ENCODE measurements at places on chromosomes 2 and 18. TPM values are rescaled to one million over a fixed set of nuclear protein-coding genes. Genes with fewer than 3 reads are reported as not detected.
A peak's percentile ranks its signal among the peaks of the same experiment; 100 is the strongest.

- DNase-seq = peak; percentile 76
Measured at GRCh38 chr2:119468154-119468955, 36.7 kb downstream of the TMEM37 start.

- DNase-seq = no peak
Measured at GRCh38 chr2:220544049-220544448, 916.6 kb downstream of the SLC4A3 start.

Gene YES1
- 68.2 TPM for total RNA-seq

GRCh38 chr2:72864500-72864899 lies 22.7 kb upstream of the SPR start:
- peak; percentile 72 for DNase-seq

Gene CD8B2
- total RNA-seq = not detected

DNA sequence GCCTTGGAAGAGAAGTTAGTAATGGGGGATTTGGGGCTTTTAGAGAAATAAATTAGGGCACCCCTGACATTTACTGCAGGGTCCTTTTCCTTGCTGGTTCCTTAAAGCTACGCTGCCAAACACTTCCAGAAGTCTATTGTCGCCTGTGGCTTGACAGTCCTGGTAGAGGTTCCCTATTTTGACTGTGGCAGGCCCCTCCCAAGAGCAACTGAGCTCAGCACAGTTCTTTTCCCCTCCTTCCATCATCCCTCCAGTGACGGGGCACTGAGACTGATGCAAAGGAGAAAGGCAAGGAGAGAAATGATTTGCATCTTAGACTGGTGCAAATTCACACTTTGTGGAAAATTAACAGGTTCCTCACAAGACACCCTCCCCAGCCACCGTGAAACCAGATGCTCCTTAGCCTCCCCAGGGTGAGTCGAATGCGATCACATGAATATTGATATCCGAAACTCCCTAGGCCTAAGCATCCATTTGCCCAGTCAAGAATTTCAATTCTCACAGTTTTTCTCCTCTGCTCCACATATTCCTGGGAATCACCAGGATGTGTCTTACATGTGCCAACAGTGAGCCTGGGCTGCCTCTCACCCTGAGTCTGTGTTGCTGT lies 45.4 kb downstream of the RABL2A start:
- DNase-seq = no peak

- DNase-seq = no peak
Measured at GRCh38 chr2:207983641-207984042, 41.7 kb downstream of the PLEKHM3 start.

Gene MC2R
- not detected for total RNA-seq

DNA sequence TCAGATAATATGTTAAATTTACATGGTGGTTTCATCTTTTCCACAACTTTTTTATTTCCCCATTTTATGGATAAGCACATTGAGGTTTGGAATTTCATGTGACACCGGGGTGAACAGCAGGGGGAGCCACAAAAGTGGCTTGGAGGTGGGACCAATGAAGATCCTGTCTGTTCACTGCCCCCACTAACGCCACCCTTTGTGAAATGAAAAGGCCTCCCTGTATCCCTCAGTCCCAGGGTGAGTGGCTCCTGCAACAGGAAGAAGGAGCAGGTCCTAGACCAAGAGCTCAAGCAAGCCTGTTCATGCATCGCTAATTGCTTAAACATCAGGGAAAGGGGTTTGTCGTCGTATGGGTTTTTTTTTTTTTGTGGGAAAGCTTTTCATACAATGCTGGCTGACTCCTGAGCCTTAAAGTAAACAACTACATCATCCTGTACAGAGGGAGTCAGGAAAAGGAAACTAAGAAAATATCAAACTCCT lies 267.8 kb upstream of the EPAS1 start:
- DNase-seq = peak; percentile 86
